Fibroblast of lung (primary cell): ENCODE measurements at places on chromosomes 7 and 10. TPM values are rescaled to one million over a fixed set of nuclear protein-coding genes. Genes with fewer than 3 reads are reported as not detected.

- DNase-seq = no peak
These were observed 6.0 kb upstream of the MKLN1 start for GRCh38 chr7:131321656-131322055.

- no peak for DNase-seq
These were observed 3.7 kb upstream of the KCNMA1 start for GRCh38 chr10:77641344-77641743.

Gene OR2A14
- not detected in 2 replicates for total RNA-seq

DNA sequence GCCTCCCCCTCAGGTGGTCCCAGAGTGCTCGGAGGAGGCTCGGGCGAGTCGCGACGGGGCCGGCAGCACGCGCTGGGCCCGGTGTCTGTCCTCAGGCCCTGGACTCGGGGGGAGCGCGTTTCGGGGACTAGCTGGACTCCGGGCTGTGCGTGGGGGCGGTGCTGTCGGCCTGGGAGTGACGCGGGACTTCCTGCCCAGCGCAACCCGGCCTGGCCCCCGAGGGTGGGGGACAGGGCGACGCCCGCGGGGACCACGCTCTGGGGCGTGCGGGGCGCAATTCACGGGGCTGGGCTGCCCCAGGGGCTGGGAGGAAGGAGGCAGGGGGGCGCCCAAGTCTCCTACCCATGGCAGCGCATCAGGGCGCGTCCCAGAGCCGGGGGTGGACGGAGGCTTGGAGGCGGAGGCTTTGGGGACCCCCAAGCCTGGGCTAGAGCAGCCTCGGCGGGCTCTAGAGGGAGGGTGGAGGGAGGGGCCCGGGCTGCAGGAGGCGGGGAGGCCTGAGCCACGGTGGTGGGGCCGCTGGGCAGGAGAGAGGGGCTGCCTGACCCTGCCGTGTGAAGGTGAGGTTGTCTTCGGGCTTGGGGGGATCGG lies 2.3 kb upstream of the VENTX start:
- no peak for DNase-seq

DNA sequence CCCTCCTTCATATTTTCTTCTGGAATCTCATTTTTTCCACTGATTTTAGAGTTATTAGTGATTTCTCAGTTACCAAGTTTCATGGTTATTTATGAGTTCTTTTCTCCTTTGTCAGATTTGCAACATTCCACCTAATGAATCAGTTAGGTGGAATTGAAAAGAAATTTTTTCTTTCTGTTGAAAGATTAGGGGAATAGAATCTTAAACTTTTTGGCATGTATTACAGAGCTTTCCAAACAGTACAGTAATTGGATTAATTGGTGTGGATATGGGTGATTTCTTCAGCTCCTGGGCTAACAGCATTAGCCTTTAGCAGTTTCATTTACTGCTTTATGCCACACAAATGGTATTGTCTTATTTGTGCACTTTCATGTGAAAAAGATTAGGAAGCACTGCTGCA lies 17.0 kb downstream of the STAM start:
- DNase-seq = peak; percentile 57

Gene NFKB2
- 16.7 and 23.3 TPM in 2 replicates for total RNA-seq
